ENCODE measurements at places on chromosomes 1 and 21.

DNA sequence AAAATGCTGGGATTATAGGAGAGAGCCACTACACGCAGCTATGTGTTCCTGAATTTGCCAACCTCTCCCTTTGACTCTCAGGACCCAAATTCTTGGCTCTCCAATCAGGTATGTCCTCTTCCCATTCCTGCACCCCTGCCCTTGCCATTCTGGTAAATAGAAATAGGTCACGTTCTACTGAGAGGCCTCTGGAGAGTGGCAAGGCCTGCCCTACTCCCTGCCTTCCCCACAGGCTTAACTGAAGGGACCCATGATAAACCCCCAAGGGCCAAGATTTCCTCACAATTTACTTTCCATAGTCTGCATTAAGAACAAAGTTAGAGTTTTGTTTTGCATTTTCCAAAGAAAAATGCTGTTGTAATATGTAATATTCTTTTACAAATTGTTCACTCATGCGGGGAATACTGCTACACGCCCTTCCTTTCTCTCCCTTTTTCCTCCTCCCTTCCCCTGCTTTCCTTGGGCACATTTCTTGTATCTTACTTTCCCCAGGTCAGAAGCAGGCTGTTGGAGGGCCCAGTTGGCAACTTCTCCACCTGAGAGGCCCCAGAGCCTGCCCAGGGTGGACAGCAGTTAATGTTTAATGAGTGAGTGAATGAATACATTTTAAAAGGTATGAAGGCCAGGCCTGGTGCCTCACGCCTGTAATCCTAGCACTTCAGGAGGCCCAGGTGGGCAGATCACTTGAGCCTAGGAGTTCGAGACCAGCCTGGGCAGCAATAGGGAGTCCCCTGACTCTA, 33.9 kb upstream of the PUM1 start:
- DNase-seq: peak; percentile 75

DNA sequence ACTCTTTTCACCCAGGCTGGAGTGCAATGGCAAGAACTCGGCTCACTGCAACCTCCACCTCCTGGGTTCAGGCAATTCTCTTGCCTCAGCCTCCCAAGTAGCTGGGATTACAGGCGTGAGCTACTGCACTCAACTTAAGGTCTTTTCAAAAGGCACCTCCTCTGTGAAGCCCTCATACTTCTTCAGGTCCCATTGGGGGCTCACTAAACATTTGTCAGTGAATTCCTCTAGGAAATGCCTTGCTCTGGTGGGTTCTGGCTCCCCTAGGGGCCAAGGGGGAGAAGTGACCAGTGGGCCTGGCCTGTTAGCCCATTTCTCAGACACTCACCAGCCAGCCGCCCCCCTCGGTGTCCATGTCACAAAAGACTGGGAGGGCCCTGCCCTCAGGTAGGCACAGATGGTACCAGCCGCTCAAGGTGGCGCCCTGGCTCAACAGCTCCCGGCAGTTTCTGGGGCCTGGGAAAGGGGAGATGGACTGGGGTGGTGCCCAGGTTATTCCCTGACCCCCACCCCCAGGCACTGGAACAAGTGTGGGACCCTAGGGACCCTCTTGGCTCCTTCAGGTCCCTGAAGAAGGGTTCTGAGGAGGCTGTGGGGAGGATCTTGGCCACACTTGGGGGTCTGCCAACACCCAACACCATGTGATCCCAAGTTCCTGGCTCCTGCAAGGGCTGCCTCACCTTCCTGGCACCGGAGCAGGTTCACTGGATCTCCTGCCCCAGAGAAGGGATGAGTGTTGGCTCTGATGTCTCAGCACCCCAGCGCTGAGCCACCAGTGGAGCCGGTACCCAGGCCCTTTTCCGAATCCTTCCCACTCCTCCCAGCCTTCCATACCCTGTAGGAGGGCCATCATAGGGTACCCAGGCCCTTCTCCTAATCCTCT, 1.6 kb downstream of the FCN3 start:
- DNase-seq: no peak

- DNase-seq: no peak
These were observed 53.6 kb downstream of the KIF21B start for GRCh38 chr1:200969726-200970561.

GRCh38 chr1:235818632-235819136, 48.0 kb downstream of the LYST start:
- DNase-seq: no peak

DNA sequence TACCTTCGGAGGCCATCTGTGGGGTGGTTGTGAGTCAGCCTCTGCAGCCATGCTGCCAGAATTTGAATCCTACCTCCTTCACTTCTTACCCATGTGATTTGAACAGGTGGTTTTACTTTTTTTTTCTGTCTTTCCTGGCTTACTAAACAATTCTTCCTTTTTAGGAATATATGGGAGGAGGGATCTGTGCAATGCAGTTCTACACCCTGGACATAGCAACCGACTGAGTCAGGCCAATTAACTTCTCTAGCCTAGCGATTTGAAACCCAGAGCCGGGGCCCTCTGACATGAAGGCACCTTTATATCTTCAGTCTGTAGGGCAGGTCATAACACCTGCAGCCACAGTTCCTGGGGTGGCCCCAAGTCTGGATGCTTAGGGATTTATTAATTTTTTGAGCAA, 83.6 kb downstream of the ST6GALNAC3 start:
- no peak for DNase-seq

DNA sequence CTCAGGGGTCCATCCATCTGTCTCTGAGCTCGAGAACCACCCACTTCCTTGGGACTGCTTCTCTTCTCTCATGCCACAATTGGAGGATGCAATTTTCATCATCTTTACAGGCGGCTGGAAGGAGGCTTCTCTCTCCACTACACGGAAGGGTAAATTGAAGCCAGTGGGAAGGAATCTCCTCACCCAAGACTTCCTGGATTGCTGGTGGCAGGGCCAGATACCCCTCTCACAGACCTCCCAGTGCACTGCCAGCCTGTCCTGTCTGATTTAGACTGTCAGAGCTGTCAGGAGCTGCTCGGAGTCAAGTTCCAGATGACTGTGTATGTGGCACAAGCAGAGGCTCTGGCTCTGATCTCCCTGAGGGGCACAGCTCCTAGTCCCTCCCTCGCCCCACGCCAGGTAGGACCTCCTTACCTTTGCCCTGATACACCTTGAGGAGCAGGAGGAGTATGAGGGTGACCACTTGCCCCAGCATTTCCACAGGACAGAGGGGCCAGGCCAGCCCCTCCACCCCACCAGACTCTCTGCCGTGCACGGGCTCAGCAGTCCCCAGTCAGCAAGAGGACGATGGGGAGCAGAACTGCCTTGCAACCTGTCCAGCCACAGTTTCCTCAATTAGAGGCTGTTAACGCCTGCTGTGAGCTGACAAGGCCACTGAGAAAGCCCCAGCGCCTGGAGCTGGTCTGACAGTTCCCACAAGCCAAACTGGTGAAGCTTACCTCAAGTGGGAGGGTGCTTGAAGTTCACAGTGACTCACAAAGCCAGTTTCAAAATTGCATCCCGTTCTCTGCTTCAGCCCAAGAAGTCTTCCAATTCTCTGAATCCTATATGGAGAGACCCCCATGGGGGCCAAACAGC, at the start of gene CD244:
TSS of gene CD244 (minus strand) at position 685 of the 858 bp plus-strand sequence. CDS start at position 475, 210 bp downstream.
- peak; percentile 50 for DNase-seq

DNA sequence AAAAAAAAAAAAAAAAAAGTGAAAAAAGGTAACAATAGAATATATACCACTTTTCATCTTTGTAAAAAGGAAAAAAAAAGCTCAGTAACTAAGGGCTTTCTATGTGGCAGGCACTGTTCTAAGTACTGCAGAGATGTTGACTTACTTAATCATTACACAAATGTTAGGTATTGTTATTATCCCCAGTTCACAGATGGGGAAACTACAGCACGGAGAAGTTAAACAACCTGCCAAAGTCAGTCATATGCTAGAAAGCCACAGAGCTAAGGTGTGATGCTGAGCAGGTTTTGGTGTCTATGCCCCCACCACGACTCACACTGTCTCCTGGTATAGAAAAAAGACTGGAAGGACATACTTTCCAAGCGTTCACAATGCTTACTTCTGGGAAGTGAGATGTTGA, 6.6 kb upstream of the PNRC2 start:
- DNase-seq: no peak

DNA sequence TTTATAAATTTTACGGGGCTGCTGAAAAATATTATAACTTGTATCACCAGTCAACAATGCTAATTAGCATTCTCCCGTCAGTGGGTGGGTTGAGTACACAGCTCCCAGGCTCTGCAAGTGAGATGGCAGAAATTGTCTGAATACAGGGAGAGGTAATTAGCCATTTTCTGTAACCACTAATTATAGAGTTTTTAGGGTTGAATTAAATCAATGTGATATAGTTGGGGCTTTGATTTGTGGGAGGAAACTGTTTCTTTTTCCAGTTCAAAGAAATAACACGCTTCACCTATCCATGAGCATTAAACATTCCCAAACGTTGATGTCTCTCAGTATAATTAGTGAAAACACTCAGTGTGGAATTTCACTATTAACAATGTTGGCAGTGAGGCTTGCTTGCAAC, 1.5 kb downstream of the VANGL1 start:
- no peak for DNase-seq

GRCh38 chr1:159009704-159010361, at the start of gene IFI16:
Gene IFI16, plus strand, starts transcription at chr1:159009907. Its CDS starts 4,774 bp downstream, at chr1:159014681.
- DNase-seq: no peak

- no peak for DNase-seq
These were observed 15.9 kb upstream of the AGTRAP start for GRCh38 chr1:11720033-11720376.

- DNase-seq: no peak
These were observed 42.5 kb downstream of the LUZP1 start for GRCh38 chr1:23126200-23126599.

GRCh38 chr1:169692756-169693460, 18.5 kb downstream of the SELL start:
- DNase-seq: no peak

GRCh38 chr1:9691108-9691445, 39.5 kb downstream of the PIK3CD start:
- no peak for DNase-seq

GRCh38 chr1:115949156-115949555, 27.2 kb upstream of the SLC22A15 start:
- no peak for DNase-seq

DNA sequence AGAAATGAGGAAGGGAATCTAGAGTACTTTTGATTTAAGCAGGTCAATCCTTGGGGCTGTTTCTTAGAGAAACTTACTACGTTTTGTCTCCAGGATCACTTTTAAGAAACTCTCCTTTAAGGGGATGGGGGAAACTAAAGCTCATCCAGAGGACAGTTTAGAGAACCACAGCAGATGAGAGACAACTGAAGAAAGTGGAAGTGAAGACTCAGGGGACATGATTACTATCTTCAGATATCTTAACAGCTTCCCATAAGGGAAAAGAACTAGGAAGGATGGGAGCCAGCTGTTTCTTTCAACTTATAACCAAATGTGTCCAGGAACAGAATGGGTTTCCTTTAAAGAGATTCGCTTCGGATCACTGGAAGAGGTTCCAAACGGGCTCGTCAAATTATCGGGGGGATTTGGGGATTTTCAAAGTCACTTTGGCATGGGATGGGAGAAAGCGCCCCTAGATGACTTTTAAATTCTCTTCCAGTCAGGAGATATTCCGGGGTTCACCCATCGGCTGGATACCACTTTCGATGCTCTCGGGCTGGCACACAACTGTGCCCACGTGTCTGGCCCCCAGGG, 1.2 kb downstream of the SCMH1 start:
- no peak for DNase-seq

DNA sequence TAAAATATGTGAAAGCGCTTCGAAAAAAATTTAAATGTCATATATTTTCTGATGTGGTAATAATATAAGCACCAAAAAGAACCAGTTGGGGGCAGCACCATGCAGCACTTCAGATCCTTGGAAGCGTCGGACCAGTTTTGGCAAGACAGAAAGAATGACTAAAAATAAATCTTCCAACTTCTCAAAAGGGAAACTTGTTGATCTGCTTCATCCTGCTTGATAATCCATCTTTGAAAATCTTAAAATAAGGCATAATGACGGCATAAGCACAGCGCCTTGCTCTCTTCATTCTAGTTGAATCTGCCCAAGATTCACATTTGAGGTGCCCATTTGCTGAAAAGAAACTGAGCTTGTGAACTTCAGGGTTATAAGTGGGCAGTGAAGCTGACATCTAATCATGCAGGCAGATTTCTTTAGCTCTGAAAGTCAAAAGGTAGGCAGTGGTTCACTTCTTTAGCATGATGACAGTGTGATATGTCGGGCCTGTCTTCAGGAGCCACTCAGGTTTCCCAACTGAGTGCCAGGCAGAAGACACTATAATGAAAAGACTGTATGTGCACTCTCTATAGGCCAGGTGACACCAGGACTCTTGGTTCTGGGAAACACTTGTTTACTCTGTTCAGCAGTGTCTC, 19.8 kb upstream of the MUTYH start:
- peak; percentile 42 for DNase-seq

GRCh38 chr1:90544356-90544755, 172.7 kb downstream of the BARHL2 start:
- DNase-seq: no peak
